NCI-H1092 (cell line): ENCODE measurements at places on chromosomes 1 and 21.

DNA sequence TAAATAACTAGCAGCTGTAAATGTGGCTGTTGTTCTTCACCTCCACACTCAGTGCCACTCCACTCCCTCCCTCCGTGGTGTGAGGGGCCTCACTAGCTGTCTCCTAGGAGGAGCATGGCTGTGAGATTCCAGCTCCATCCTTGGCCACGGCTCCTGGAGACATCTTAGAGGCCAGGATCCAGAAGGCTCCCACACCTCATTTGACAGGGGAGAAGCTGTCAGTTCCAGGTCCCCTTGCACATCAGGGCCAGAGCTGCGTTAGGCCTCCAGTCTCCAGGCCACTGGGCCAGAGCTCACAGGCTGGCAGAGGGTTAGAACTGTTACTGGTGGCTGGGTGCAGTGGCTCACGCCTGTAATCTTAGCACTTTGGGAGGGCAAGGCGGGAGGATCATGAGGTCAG lies 15.0 kb downstream of the PCSK9 start:
- DNase-seq: no peak

- no peak for DNase-seq
Observed at GRCh38 chr1:91548376-91549040, 47.9 kb downstream of the CDC7 start.

DNA sequence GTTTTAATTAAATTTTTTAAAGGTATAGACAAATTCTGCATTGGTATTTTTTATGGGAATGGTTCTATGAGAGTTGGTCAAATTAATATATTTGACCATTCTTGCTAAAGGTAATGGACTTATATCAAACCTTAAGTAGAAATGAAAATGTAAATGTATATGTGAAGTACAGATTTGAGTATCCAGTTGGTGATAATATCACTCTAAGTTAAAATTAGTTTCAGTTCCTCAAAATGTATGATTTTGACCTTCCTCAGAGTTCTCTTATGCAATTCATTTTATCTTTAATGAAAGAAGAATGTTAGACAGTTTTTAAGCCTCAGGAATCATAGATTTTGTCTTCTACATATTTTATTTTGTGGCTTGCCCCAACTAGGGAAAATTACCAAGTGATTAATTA lies 1291.5 kb upstream of the B3GALT2 start:
- DNase-seq: no peak

DNA sequence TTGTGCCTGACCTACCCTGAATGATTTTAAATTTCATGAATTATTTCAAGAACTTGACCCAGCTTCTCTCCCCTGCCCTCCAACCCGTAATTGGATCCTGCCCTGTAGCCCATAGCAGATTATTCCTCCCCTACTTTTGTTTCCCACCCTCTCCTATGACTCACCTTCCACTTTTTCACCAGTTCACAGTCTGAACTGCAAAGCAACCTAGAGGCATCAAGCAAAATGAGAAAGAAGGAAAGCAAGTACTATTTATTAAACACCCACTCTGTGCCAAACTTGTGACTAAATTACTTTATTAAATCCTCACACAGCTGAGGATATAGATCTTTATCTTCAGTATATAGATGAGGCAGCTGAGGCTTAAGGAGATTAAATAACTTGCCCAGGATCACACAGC lies 20.7 kb upstream of the IKBKE start:
- DNase-seq: no peak

GRCh38 chr21:45234127-45234526 lies 53.6 kb downstream of the POFUT2 start:
- DNase-seq: no peak

DNA sequence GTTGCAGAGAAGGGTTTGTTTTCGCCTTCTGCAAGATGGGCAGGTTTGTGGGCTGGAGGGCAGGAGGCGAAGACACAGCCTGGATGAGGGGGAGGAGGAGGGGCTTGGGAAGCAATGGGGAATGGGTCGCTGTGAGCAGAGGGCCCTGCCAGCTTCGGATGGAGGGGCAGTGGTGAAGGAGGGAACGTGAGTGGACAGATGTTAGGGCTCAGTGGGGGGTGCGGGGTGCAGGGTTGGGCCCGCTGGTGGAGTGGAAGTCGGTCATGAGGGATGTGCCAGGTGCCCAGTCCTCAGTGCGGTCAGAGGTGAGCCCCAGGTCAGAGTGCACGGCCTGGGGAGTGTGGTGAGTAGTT lies 55.5 kb upstream of the ABCG1 start:
- no peak for DNase-seq

- no peak for DNase-seq
Observed at GRCh38 chr1:4851385-4852065, 197.1 kb downstream of the AJAP1 start.

DNA sequence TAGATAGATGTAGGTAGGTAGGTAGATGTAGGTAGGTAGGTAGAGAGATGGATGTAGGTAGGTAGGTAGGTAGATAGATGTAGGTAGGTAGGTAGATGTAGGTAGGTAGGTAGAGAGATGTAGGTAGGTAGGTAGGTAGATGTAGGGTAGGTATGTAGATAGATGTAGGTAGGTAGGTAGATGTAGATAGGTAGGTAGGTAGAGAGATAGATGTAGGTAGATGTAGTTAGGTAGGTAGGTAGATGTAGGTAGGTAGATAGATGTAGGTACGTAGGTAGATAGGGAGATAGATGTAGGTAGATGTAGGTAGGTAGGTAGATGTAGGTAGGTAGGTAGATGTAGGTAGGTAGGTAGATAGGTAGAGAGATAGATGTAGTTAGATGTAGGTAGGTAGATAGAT lies 62.3 kb upstream of the MORC3 start:
- no peak for DNase-seq

DNA sequence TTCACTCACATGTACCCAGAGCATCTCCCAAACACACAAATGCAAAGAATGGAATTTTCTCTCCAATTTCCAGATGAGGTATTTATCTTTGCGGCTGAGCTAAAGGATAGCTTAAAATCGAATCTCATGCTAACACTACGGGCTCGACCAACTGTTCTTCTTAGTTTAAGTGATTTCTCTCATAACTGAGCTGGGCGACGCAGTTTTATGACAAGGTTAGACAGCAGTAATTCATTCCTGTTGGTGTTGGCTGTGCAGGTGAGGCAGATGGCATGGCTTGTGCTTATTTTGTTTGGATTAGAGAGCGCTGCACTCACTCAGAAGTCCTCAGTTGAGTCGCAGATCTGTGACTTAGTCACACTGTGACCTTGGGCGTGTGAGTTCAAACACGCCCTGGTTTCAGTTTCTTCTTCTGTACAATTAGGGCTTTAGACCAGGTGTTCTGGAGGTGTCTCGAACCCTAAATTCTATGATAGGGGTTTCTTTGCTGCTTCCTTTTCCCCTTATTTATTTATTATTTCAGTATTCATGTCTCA lies 41.5 kb upstream of the MRPS6 start:
- no peak for DNase-seq

DNA sequence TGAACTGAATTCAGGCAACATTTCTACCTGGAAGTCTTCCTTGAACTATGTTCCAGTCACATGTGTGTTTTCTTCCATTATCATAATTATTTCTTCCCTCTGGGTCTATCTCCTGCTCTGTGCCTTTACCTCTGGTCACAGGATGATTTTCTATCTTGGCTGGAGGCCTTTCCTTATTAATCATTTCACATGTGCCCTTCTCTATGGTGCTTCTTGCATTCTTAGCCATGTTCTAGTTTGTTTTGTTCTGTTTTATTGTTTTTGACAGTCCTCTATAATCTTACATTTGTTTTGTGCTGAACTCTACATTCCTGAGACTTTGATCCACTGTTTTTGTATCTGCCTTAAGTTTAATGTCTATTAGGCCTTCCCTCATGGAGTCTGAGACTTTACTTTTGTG lies 51.0 kb downstream of the SGIP1 start:
- no peak for DNase-seq

DNA sequence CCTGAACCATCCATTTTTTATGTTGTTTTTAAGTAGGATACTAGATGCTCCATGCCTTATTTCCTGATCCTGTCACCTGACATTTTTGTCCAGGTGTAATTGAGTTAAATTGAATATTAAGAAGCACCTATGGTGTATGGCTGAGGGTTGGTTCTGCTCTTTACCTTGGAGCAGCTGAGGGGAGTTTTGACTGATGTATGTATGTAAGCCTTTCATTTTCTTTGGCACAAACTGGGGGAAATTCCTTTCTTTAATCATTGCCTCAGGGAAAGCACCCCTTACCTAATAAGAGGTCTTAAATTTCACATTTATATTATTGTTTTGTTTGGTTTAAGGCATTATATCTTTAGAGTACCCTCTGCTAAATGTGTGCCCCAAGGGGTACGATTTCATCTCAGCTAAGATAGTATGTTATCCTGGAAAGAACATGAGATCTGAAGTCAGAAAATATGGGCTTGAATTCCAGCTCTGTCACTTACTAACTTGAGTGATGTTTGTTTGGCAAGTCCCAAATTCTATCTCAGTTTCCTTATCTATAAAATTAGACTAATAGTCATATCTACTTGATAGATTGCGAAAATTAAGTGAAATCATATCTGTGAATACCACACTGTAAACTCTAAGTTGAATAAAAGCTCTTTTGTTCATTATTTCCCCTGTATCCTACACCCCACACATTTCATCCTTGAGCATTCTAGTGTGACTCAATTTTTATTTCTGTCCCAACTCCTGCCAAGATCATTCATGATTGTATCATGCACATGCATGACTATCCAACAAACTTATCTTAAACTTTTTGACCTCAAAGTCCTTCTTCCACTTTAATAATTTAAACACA lies 57.7 kb upstream of the NUF2 start:
- DNase-seq: no peak

DNA sequence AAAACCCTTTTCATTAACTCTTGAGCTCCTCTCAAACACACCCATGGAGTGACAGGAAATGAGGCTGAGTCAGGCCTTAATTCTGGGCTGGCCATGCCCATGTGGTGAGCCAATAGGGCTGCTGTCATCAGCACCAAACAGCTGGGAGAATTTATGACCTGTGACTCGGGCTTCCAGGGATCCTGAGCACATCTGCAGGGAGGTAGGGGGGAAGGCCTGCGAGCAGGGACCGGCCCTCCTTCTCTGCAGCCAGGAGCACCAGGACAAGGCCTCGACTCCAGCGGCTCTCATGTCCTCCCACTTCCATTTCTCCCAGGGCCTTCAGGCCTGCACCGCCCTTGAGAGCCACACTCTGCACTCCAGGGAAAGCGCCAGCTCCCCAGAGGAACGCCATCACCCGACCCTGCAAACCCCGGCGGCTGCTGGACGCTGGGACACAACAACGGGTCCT lies 14.6 kb downstream of the RIPK4 start:
- no peak for DNase-seq

DNA sequence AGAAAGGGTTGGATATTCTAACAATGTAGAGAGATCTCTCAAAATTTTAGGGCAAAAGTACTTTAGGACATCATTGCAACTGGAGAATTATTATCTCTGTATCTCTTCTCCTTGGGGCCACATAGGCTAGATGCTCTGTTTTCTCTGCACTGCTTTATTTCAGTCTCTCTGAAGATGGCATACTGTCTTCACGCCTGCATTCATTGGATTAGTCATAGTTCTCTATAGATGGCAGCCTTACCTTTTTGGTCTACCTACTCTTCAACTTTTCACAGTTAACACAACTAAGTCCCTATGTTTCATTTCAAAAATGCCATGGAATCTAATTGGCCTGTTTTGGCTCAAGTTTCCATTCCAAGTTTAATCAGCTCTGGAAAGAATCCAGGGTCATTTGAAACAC lies 1623.3 kb upstream of the B3GALT2 start:
- no peak for DNase-seq

DNA sequence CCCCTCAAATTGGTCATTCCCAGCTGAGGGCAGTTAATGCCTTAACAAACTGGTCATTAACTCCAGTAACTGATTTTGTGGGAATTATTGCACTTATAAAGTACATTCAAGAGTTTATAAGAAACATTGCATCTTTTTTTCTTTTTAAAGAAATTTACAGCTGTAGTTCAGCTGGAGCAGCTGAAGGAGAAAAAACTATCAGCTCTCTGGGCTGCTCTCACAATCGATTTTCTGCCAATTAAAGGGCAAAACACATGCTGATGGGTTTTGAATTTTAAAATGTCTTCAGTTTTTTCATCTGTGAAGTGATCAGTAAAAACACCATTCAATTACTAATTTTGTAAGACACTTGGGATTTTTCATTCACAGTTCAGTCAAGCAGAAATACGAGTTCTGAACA lies 74.7 kb downstream of the KIFAP3 start:
- DNase-seq: no peak

DNA sequence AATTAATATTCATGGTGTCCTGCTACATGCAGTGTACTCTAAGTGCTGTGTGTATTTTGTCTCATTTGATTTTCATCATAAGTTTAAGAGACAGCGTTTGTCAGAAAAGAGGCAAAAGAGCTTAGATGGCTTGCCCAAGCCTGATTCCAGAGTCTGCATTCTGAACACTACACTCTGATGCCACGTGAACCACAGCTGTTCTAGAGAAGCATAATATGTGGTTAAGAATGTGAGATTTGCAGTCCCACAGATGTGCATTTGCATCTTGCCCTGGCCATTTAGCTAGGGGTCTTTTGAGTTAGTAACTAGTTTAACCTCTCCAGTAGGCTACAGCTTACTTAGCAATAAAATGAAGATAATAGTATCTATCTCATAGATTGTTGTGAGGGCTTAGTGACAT lies 9.2 kb upstream of the GADD45A start:
- DNase-seq: no peak

- no peak for DNase-seq
Observed at GRCh38 chr1:174058624-174059023, 36.5 kb upstream of the RC3H1 start.

DNA sequence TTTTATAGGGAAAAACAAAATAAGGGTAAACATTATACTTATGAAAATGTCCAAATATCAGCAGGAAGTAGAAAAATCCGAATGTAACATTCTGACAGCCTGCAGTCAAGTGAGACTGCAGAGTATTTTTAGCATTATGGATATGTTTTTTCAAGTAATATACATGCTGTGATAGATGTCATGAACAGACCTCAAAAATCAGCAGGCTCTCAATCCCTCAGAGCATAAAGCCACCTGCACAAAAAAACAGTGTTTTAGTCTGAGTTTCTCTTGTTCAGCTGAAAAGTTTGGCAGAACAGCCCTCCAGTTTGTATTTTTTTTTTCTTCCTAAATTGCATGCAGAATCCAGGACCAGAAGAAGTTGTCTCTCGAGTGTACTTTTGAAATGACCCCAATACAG lies 219.1 kb upstream of the FMN2 start:
- no peak for DNase-seq

- no peak for DNase-seq
Observed at GRCh38 chr1:213864091-213864490, 123.7 kb upstream of the PROX1 start.

DNA sequence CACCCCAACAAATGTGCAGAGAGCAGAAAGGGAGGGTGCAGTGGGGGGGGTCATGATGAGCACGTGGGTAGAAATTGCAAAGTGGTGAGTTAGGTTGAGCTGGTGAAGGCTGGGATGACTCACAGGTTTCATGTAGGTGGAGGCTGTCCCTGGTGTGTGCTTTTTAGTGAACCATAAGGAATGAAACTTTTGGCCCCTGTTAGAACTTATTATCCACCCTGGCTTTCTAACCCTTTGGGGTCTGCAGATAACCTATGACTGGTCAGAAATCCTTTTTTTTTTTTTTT lies 46.9 kb downstream of the DOP1B start:
- no peak for DNase-seq

- no peak for DNase-seq
Observed at GRCh38 chr1:231571904-231572303, 43.4 kb downstream of the TSNAX start.
